ENCODE measurements at places on chromosomes 12 and 14.

DNA sequence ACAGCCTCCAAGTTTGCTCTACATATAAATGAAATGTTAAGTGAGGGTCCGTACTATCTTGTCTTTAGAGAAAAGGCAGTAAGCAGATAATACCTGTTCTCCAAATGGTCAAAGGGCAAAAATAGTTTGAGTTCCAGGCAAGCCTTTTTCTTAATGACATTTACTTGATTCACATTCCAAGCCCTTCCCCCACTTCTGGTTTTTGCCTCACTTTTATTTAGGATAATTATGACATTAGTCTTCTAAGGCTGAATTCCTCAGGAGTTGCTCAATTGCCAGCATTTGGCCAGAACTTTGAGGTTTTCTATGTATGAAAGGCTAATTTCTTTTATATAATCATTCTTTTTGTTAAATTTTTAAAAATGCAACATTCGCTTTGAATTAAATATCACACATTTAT lies 62.5 kb upstream of the DUSP6 start:
- no peak for DNase-seq

DNA sequence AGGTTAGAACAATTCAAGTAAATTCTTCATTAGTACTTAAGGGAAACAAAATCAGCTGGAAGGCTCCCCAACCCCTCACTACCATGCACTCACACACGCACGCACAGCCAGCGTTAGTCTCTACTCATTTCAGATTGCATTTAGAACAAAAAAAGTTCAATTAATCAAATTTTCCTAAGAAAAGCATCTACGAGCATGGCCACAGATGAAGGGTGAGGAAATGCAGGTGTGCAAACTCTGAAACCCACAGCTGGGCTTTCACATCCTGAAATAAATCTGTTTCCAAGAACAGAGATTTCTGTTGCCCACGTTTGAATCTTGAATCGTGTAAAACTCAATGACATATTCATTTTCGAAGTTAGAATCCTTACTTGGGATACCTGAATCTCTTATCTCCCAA lies 62.6 kb downstream of the SEL1L start:
- DNase-seq: peak; percentile 29

- no peak for DNase-seq
These were observed 33.2 kb upstream of the PPP1R13B start for GRCh38 chr14:103880348-103881267.

GRCh38 chr12:46933947-46934346 lies 108.2 kb upstream of the SLC38A4 start:
- no peak for DNase-seq

Measured in activated naive CD4-positive, alpha-beta T cell treated with anti-CD3 and anti-CD28 coated beads, Interleukin-2, amount 50 U/mL, for 16 hours (primary cell).